ENCODE measurements at places on chromosomes 2 and 18. TPM values are rescaled to one million over a fixed set of nuclear protein-coding genes. Genes with fewer than 3 reads are reported as not detected.

Gene ELOA2
- total RNA-seq = not detected

DNA sequence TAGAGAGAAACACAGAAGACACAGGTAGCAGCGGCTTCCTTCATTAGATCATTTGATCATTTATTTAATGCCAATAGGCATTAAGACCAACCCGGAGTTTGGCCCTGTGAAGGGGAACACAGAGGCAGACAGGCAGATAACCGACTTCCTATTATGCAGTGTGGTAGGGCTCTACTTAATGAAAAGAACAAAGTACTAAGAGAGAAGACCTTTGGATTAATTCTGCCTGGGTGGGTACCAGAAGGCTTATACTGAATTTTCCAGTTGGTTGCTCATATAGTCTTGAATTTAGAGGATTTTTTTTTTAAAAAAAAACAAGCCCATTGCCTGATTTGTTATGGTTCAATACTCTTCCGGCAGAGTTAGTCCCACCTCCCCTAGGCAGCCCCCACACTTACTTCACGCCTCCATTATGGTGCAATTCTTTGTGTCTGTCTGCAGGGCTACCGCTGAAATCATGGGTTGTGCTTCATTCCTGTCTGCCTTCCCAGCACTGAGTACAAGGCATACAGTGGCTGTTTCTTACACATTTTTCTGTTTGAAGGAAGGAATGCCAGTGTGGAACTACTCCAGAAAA is 244.3 kb upstream of the APCDD1 start:
- H3K27me3 ChIP-seq = no peaks in the 10 kb centered on the region
- H3K36me3 ChIP-seq = no peaks in the 10 kb centered on the region
- DNase-seq = peak; percentile 29

- no peak overlapping the region for H3K4me3 ChIP-seq
- H3K27me3 ChIP-seq = no peaks in the 10 kb centered on the region
- peaks cover 5% of the 10 kb centered on the region for H3K4me1 ChIP-seq
- DNase-seq = no peak
- no peak overlapping the region for H3K27ac ChIP-seq
Measured at GRCh38 chr18:57748770-57749603, 54.1 kb downstream of the ATP8B1 start.

DNA sequence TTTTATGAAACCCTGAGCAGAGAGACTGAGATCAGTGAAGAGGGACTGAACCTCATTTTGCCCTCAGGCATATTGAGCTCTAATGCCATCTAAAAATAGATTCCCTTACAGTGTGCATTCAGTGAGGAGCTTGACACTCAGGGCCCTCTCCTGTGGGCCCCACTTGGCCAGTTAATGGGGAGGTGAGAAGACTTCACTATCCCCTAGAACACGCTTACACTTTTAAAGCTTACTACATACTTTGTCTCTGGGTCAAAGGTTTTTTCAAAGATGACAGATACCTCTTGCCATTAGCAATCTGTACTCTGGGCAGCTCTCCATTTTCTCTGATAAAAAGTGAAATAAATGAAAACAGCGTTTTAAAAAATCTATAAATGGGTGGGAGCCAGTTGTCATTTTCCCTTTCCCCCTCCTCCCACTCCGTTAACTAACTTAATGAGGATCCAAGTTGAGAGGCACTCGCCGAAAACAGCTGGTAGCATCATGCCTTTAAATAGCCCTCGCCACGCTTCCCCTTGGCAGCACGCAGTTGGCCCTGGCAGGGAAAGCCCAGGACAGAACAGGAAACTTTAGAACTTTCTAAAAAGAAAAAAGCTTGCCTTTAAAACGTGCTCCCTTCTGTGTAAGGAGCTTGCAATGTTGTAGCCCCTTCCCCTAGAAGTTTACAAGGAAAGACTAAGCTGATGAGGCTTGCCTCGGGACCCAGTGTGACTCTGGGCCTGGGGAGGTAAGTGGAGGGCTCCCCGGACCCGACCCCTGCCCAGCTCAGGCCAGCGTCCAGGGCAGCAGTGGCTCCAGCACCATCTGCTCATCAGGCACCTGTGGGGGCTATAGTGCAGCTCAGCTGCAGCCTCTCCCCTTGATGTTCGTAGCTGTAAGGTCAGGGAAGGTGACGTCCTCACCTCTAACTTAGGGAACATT is 58.8 kb upstream of the FOSL2 start:
- peaks cover 1% of the 10 kb centered on the region for H3K36me3 ChIP-seq
- H3K4me3 ChIP-seq = no peak overlapping the region
- H3K27me3 ChIP-seq = no peaks in the 10 kb centered on the region
- H3K4me1 ChIP-seq = no peaks in the 10 kb centered on the region
- peak overlapping the region; percentile 93 for H3K27ac ChIP-seq
- peak; percentile 60 for DNase-seq

DNA sequence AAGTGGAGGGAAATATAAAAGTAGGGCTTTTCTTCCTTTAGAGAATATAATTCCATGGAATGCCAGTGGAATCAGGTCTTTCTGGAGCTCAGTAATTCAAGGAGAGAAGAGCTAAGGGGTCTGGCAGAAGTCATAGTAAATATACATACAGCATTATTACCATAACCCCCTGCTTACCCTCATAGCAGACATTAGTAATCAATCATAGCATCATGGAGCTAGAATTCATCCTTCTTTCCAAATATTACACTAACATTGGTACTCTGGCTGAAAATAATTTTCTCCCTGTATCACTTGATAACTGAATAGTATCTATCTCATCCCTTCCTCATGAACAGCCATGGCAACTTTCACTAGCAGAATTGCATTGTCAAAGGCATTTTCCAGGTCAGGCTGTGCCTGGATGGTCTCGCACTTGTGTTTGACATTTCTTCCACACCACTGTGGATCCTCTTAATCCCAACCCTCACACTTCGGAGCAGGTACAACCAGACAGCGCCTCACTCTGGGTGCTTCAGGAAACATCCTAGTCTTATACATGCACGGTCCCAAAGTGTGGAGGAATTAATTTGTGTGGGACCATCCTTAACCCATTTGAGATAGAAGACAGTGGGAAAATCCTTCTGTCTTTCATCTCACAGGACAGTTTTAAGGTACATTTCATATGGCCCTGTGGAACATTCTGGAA is 84.2 kb upstream of the SEC11C start:
- H3K4me3 ChIP-seq = no peak overlapping the region
- DNase-seq = no peak
- no peaks in the 10 kb centered on the region for H3K27me3 ChIP-seq
- no peak overlapping the region for H3K27ac ChIP-seq
- H3K4me1 ChIP-seq = no peaks in the 10 kb centered on the region

GRCh38 chr2:168355779-168356476 is 100.1 kb upstream of the CERS6 start:
- no peaks in the 10 kb centered on the region for H3K4me1 ChIP-seq
- H3K27me3 ChIP-seq = no peaks in the 10 kb centered on the region
- H3K36me3 ChIP-seq = no peaks in the 10 kb centered on the region

Data from lung (tissue), 17 donors.